ENCODE measurements at places on chromosomes 5 and 9. TPM values are rescaled to one million over a fixed set of nuclear protein-coding genes. Genes with fewer than 3 reads are reported as not detected.

The TENT4A gene
- 18.2 TPM for total RNA-seq

The GALT gene
- 34.2 TPM for total RNA-seq

The NIM1K gene
- total RNA-seq: 3.2 TPM

The CCDC152 gene
- total RNA-seq: 0.26 TPM

The LHX3 gene
- total RNA-seq: not detected

The FCN2 gene
- total RNA-seq: not detected

The BARHL1 gene
- not detected for total RNA-seq

The CTSV gene
- total RNA-seq: 0.17 TPM

The TUSC1 gene
- total RNA-seq: 9.4 TPM

The PAEP gene
- not detected for total RNA-seq

All from smooth muscle cell of the pulmonary artery (primary cell).